ENCODE measurements at places on chromosomes 1 and 21.
A peak's percentile ranks its signal among the peaks of the same experiment; 100 is the strongest.

GRCh38 chr21:38567335-38567969 is 69.2 kb upstream of the ERG start:
- DNase-seq, result peak; percentile 33

GRCh38 chr1:51612447-51612961 is 4.4 kb upstream of the OSBPL9 start:
- no peak for DNase-seq

DNA sequence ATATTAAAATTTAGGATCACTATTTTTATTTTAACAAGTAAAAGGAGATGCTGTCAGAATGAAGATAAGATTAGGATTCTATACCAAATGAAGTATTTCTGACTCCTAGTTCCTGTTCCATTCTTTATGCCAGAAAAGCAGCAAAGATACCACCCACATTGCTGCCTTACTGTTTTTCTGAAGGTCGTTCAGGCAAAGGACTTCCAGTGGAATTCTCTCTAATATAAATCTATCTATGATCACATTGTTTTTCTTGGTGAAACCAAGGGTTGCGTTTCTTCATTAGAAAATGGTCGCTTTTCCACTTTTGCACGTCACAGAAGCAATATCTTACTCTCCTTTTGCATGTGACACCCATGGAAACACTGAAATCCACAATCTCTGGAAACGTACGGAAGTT is 594.8 kb upstream of the ADGRL2 start:
- DNase-seq, result no peak

- peak; percentile 25 for DNase-seq
Observed at GRCh38 chr1:223189903-223190724, 47.1 kb upstream of the TLR5 start.

- no peak for DNase-seq
Observed at GRCh38 chr21:26473471-26473870, 99.6 kb downstream of the CYYR1 start.

- DNase-seq, result no peak
Observed at GRCh38 chr1:202807451-202807925, 733 bp downstream of the KDM5B start.

GRCh38 chr1:48236716-48237470 is 14.4 kb downstream of the SLC5A9 start:
- peak; percentile 53 for DNase-seq

DNA sequence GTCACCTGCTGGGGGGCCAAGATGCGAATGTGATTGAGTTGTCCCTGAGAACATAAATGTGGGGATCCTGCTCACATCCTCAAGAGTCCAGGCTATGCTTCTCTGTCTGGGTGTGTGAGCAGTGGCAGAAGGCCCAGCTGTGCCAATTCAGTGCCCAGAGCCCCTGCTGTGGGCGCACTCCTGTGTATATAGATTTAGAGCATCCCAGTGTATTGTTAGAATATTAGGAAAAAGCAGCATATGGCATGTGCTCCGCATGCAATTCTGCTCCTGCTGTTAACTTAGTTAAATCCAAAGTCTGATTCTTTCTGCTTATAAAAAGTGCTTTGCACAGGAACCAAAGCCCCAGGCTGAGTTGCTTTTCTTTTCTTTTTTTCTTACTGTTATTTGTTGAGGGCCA is 37.8 kb downstream of the FAM78B start:
- no peak for DNase-seq

DNA sequence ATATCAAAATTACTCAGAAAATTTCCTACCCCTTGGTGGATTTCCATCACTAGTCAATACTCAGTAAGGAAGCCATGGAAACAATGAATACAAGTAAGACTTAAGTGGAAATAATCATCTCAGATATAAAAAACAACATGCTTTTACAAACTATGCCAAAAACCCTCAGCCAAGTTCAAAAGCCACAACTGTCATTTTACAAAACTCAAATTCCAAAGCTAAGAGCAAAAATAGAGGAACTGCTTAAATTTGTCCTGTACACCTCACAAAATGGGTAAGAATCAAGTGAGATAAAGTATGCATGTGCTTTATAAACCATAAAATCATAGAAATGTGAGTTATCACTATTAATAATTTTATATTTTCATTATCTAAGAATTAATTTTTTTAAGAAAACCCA is 9.6 kb downstream of the TMCO1 start:
- no peak for DNase-seq

- DNase-seq, result peak; percentile 55
Observed at GRCh38 chr21:26920055-26920454, 46.8 kb downstream of the ADAMTS5 start.

DNA sequence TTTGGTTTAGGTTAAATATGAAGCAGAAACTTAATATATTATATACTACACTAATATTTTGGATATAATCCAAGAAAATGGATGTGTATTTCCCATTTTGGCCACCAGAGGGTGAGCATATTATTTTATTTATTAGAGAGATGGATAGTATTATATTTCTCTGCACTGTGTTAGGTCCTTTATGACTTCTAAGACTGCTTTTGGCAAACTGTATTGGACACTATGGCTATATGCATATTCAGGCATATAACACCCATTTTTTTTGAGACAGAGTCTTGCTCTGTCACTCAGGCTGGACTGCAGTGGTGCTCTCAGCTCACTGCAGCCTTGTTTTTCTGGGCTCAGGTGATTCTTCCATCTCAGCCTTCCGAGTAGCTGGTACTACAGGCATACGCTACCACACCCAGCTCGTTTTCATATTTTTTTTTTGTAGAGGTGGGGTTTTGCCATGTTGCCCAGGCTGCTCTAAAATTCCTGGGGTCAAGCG is 17.8 kb upstream of the PGM1 start:
- peak; percentile 46 for DNase-seq

- DNase-seq, result no peak
Observed at GRCh38 chr21:41567901-41568510, 60.0 kb upstream of the TMPRSS2 start.

- DNase-seq, result no peak
Observed at GRCh38 chr1:208536212-208536611, 292.0 kb upstream of the PLXNA2 start.

Measured in fibroblast of mammary gland (primary cell).